ENCODE measurements at places on chromosomes 2 and 18.

DNA sequence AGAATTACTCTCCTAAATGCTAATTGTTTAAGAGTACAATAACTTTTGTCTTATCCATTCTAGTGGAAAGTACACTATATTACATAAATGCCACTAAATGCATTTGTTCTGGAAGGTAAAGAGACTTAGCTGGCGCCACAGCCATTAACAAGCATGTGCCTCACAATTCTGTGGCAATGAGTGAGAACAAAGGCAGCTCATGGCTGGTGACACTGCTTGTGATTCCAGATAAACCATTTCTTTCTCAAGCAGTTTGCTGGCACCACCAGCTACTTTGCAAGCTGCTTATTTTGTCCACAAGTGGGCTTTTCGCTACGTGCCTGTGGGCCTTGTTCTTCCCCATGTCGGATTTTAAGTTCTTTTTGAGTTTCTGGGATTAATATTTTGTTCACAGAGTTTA, 147.6 kb upstream of the SMAD7 start:
- DNase-seq = no peak

DNA sequence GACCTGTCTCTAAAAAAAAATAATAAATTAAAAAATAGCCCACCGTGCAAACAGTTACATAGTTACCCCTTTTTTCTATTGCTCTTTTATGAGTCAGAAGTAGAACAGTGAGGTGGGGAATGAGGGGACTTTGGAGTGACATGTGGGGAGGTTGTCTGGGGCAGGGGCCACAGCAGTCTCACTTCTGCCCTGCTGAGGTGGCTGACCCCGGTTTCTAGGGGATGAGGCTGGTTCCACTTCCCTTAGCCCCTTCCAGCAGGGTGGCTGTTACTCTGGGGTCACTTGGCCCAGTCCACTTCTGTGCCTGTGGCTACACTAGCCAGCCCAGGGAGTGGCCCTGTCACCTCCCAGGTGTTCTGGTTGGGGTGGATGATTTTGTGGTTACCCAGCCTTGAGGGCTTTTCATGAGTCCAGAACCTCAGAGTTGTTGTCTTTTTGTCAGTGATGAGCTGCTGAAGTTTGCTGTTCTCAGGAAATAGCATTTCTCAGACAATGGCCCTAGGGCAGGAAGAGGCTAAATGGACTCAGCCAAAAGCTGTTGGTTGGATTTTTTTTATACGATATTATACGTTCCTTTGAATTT, 28.0 kb upstream of the SCLY start:
- no peak for DNase-seq

GRCh38 chr18:10354241-10354811, 100.1 kb upstream of the APCDD1 start:
- no peak for DNase-seq

DNA sequence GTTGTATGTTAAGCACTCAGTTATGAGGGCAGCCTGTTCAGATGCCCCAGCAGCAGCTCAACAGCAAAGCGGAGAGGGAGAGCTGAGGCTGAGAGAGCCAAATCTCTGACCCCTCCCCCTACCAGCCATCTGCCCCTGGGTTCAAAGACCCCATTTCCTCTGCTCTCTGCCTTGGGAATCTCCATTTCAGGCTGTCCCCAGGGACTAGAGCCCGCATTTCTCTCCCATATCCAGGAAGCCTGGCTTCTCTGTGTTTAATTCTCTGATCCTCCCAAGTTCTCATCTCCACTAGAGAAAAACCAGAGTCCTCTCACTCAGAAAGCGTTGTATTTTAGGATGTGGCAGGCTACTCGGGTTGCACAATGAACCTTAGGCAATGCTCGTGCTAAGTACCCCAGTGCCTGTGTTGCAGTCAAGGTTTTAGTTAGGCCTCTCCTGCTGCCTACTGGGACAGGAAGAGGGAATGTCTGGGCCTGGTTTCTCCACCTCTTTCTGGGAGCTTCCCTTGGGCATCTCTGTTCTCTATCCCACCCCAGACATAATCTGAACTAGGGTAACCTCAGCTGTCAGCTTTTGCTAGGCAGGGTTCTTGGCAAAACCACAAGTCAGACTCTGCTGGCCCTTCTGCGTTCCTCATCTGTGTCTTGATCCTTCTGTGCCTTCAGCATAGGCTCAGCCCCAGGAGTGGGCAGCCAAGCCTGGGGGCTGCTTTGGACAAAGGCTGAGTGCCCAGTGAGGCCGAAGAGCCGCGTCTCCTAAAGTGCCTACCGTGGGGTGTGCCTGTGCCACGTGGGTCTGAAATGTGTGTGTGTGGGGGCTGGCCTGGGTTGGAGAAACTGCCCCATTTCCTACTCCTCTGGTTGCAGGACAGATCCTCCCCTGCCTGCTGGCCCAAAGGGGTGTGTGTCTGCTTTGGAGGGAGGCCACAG, 96.8 kb downstream of the STPG4 start:
- DNase-seq = no peak

DNA sequence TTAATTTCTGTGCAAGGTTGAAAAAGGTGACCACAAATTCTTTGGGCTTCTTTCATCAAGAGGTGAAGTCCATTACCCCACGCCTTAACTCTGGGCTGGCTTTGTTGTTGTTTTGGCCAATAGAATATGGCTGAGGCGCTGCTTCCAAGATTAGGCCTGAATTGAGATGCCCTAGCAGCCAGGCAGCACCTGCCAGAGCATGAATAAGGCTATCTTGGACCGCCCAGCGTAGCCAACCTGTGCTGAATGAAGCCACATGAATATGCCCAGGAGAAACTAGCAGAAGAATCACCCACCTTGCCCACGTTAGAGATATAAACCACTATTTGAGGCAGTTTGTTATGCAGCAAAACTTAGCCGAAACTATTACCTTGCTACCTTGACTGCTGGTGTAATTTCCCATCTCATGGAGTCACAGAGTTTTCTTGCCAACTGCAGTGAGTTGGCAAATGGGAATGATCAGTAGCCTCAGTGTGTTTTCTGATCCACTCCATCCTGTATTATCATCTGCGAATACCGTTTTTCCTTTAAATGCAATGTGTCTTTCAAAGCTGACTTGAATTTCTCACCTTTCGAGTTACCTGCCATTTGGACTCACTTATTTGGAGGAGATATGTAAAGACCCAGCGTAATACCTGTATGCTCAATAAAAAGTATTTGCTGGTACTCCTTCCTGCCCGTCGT, 679 bp downstream of the TSGA10 start:
- DNase-seq = no peak

DNA sequence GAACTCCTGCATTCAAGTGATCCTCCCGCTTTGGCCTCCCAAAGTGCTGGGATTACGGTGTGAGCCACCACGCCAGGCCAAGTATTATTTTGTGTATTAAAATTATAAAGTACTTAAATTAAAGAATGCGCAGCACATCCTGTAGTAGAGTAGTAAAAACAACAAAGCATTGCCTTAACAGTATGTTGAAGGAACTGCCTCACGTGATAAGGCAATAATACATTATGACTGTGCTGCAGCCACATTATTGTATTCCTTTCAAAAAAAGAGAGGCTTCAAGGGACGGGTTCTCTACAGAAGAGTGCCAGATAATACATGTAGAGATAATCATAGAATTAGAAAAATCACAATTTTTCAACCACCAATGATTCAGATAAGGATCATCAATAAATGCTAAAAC, 33.7 kb downstream of the C2orf76 start:
- no peak for DNase-seq

- no peak for DNase-seq
These were observed 55.7 kb downstream of the ZC3H8 start for GRCh38 chr2:112199188-112199587.

DNA sequence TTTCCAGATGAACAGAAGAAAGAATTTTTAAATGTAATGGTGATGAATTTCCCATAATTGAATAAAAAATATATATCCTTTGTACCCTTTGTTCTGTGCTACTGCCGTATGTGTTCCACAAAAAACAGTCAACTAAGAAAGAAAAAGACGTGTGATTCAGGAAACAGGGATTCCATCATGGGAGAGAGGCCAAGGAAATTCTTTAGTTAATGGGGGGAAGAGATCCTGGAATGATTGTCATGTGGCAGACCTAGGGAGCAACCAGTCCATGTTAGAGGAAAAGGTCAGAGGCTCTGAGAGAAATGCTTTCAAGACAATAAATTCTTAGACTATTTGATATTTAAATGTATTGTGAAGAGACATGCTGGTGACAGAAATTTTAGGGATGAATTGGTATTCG, 76.6 kb downstream of the CPO start:
- DNase-seq = no peak

- DNase-seq = no peak
These were observed 51.7 kb downstream of the ARHGAP28 start for GRCh38 chr18:6781142-6781714.

- no peak for DNase-seq
These were observed 134.1 kb downstream of the KCNH7 start for GRCh38 chr2:162704496-162704895.

GRCh38 chr2:200741468-200742202, 70.1 kb upstream of the BZW1 start:
- DNase-seq = no peak

- no peak for DNase-seq
These were observed 75.0 kb downstream of the CERS6 start for GRCh38 chr2:168530982-168531622.

- DNase-seq = no peak
These were observed 90.1 kb upstream of the SMAD2 start for GRCh38 chr18:48020337-48021250.

DNA sequence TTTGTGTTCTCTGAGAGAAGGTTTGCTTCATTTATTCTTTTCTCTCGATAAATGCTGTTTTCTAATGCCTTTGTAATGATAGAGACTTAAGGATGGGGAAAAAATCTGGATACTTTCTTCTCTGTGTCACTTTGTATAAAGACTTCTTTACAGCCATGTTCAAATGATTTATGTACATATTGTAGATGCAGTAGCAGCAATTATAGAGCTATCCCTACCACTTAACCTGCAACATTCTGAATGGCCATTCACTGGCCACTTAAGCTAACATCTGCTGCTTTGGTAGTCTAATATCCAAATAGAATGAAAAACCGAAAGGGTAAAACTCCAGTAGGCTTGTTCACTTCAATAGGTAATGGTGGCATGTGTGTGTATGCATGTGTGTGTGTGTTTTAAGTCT, 97.8 kb downstream of the CSRNP3 start:
- no peak for DNase-seq

GRCh38 chr18:42001801-42002200, 46.8 kb downstream of the PIK3C3 start:
- no peak for DNase-seq

- no peak for DNase-seq
These were observed 43.1 kb downstream of the TNS1 start for GRCh38 chr2:217959723-217960122.

GRCh38 chr2:26975656-26976055, 5.2 kb downstream of the MAPRE3 start:
- DNase-seq = no peak

- DNase-seq = no peak
These were observed 183.5 kb upstream of the PARD3B start for GRCh38 chr2:204361738-204362137.

DNA sequence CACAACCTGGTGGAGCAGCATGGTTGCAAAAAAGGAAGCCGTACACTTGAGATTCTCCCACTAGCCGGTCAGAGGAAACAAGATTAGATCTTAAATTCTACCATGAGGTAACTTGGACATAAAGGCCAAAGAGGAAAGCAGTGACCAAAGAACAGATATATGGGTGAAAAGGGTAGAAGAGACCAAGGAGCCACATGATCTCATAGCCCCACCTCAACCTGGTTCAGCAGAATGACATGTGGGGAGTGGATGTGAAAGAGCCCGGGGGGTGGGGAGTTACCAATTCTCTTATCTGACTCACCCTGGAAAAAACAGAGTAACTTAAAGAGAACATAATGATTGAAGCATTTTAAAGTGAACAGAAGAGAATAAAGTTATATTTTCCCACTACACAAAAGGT, 683.0 kb downstream of the DSC3 start:
- DNase-seq = no peak

DNA sequence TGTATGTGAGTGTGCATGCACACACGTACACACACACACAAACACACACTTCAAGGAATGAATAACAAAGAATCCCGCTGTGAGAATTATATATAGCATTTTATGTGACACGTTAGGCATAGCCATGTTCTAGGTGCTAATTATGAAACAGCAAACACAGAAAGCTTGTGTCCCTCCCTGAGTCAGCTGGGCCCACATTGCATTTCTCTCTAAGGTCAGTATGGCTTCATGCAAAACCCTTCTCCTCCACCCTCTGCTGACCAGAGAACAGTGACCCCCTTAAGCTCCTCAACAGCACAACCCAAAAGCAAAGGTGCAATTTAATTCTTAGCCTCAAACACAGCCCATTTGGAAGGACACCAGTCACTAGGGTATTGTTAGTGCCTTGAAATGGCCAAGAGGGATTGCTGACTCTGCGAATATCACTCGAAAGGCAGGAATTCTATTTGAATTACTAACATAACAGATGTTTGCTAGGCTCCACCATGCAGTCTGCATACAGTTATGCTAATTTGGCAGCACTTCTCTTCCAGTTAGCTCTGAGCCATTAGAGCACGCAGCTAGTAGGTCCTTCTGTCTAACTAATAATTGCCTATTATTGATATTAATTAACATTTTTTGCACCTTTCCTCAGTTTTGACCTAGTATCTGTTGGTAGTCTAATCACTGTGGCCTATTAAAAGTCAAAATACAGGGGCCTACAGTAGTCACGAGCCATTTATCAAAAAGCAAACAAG, 149.0 kb downstream of the LNPK start:
- DNase-seq = no peak

DNA sequence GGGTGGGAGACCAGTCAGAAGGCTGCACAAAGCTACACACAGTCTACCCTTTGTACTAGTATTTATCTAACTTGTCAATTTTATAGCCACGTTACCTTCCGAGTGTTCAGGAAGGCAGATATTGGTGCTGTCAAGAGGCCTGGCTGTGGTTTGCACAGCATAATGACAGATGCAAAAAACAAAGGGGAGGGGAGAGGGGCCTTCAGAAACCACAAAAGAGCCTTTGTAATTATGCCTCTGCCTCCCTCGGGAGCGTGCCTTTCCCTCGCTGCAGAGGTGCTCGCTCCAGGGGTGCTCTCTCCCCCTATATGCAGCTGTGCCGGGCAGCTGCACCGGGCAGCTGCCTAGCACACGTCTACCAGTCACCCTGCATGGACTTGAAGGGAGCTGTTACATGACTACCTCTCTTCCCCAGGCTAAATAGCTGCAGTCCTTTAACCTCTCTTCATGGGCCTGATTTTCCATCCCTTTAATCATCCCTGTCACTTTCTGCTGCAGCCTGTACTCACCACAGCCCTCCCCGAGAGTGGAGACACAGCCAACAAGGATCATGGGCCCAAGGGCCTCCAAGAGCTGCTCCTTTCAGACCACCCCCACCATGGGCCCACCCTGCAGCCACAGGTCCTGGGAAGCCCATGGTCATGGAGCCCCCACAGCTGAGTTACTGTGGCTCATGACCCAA, 168.4 kb upstream of the PKDCC start:
- DNase-seq = no peak

- DNase-seq = no peak
These were observed 89.6 kb downstream of the INSIG2 start for GRCh38 chr2:118177884-118178283.

GRCh38 chr2:38294597-38294996, 82.5 kb downstream of the ATL2 start:
- DNase-seq = no peak

DNA sequence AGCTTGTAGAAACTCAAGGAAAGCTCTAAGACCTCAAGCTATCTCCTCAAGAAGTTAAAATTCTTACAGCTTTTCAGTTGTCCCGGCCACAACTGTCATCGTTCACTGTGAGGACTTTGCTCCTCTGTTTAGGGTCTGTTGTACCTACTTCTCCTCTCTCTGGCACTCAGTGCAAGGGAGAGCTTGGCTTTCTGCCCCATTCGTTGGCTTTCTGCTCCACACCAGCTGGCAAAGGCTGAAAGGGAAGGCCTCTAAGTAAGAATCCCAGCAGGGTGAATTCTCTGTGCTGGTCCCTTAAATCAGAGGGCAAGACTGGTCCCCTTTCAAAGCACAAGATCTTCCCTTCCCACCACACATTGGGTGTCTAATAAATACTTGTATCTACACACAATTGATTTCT, 17.3 kb downstream of the ZBTB7C start:
- DNase-seq = no peak
